ENCODE measurements at places on chromosomes 2 and 18.

GRCh38 chr2:107648781-107649404 lies 177.8 kb upstream of the RGPD4 start:
- DNase-seq: peak; percentile 3

GRCh38 chr18:36624451-36625167 lies 204.2 kb downstream of the TPGS2 start:
- no peak for DNase-seq

DNA sequence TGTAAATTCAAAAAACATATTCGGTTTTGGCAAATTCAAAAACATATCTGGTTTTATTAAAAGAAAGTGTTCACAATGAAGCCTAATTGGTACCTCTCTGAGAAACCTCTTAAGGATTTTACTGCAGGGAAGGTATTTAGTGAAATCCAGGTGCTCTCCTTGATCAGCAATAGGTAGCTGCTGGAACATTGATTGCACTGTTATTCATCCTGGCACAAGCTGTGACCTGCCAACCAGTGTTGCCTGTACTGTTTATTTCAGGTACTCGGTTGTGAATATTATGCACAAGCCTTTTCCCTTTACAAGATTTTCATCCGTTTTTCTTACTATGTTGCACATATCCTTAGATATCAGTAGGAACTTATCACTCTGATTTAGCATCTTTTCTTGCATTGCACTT lies 155.8 kb upstream of the ZEB2 start:
- no peak for DNase-seq

- no peak for DNase-seq
These were observed 289.0 kb downstream of the CDH2 start for GRCh38 chr18:27887711-27888495.

DNA sequence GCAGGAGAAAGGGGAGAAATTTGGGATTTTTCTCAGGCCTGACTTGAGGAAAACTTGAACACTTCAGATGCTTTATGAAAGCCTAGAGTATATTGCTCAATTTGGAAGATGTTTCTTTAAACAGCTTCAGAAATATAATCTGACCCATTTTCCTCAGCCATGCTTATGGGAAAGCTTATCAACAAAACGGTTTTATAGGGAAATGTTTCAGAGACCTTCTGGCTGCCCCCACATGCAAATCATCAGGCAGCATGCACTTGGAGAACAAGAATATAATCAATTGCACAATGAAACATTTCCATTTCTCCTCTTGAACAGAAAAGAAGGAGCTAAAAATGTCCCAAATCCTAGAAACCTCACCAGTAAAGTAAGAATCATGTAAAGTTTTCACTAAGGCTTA lies 411.2 kb upstream of the ETAA1 start:
- DNase-seq: no peak

DNA sequence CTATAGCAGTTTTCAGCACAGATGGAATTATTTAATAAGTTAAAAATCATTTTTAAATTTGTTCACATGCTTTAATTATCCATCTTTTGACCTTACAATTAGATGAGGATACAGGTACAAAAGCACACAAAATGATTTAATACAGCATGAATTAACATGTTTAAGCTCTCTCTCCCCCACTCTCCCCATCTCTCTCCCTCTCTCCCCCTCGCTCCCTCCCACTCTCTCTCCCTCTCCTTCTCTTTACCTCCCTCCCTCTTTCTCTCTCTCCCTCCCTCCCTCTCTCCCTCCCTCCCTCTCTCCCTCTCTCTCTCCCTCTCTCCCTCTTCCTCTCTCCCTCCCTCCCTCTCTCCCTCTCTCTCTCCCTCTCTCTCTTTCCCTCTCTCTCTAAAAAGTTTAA lies 7.6 kb downstream of the NBAS start:
- no peak for DNase-seq

- DNase-seq: no peak
These were observed 206.4 kb upstream of the ARL4C start for GRCh38 chr2:234703258-234703657.

DNA sequence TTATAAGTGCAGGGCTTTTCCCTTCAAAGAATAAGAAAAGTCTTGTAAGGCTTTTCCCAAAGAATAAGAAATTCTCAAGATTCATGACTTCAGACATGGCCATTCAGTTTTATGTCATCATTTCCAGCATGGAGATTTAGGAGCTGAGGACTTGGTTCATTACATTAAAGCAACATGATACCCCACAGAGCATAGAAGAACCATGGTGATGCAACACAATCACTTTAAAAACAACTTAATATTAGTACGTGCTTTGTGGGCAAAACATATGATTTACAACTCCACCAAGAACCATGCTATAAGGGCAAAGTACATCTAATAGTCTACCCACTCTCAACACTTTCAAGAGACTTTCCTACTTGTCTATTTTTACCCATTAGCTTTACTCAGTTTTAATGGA lies 214.4 kb downstream of the SRBD1 start:
- no peak for DNase-seq

DNA sequence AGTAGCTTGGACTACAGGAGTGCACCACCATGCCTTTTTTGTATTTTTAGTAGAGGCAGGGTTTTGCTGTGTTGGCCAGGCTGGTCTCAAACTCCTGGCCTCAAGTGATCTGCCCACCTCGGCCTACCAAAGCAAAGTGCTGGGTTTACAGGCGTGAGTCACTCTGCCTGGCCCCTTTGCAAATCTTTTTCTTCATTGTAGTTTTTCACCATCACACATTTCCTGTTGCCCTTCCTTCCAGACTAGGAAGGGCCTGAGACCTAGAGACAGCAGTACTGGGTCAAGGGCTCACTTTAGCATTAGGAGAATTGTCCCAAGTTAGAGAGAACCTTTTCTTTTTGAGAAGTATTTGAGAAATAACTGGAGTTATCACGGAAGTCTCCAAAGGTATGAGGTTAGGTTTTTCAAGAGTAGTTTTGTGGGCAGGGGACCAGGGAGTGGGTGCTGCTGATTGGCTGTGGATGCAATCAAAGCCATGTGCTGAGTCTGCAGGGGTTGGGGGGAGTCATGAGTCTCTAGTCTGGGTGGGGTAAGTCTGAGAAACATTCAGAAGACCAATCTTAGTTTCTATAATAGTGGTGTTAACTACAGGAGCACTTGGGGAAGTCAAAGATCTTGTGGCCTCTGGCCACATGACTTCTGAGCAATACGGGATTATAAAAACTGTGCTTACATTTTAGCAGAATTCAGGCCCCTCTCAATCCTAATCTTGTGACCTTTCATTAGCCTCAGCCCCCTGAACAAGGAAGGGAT lies 23.7 kb downstream of the B3GNT2 start:
- no peak for DNase-seq

- DNase-seq: no peak
These were observed 180.2 kb downstream of the NCK2 start for GRCh38 chr2:105924932-105925331.

DNA sequence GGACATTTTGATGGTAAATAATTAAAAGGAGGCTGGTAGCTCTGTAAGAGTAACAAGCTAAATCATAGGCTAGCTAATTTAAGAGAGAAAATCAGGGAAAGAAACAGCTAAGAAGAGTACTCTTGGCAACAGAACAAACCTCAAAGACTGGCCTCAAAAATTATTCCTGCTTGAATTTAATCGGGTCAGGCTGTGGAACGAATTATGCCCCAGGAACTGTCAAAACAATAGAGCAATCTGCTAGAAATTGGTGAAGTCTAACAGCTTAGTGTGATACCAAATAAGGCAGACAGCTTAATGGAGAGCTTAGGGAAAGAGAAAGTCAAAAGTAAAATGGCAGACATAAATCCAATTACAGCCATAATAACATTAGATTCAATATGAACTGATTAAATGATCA lies 215.7 kb downstream of the MREG start:
- no peak for DNase-seq

Measured in HuH-7 (cell line).